ENCODE measurements at places on chromosomes 3 and 15. TPM values are rescaled to one million over a fixed set of nuclear protein-coding genes. Genes with fewer than 3 reads are reported as not detected.

PRR20G gene
- not detected for total RNA-seq

PTPRG gene
- 143 TPM for total RNA-seq

- DNase-seq: no peak
These were observed 24.1 kb downstream of the GJD2 start for GRCh38 chr15:34730701-34731100.

DNA sequence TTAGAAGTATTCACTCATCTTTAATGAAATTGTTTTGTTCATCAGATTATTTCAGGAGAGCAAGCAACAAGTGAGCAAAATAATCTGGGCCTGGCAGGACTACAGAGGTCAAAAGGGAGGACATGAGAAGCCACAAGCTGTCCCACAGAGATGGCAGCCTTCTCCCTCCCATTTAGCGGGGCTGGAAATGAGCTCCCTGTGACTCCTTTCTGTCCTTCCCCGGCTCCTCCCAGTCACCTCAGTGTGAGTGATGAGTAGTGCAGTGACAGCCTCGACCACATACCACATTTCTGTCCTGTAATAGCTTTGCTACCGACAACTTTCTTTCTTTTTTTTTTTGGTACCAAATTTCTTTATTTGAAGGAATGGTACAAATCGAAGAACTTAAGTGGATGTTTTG lies 38.0 kb downstream of the RAB7A start:
- DNase-seq: no peak

ARL8B gene
- total RNA-seq: 67.9 TPM

GRCh38 chr3:167837466-167837865 lies 101.9 kb downstream of the SERPINI1 start:
- no peak for DNase-seq

DNA sequence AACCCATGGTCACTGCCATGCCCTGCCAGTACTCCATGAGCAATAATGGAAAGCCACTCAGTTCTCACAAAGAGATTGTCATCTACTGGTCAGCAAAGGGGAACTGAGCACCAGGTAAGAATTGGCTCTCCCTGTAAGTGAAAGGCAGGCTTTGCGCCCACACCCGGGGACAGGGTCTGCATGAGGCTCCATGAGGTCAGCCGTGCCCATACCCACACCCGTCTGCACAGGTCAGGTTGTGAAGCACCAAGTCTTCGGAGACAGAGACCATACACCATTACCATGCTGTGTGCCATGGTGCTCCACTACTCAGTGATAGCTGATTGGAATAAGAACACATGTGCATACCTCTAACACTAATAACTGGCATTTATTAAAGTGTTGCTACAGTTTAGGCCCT lies 322.9 kb downstream of the EPHB1 start:
- no peak for DNase-seq
